ENCODE measurements at places on chromosomes 11 and 22.

GRCh38 chr11:16252373-16252772 lies 104.0 kb downstream of the SOX6 start:
- DNase-seq, result no peak

GRCh38 chr11:8934742-8935488 lies 2.2 kb upstream of the C11orf16 start:
- DNase-seq, result no peak

DNA sequence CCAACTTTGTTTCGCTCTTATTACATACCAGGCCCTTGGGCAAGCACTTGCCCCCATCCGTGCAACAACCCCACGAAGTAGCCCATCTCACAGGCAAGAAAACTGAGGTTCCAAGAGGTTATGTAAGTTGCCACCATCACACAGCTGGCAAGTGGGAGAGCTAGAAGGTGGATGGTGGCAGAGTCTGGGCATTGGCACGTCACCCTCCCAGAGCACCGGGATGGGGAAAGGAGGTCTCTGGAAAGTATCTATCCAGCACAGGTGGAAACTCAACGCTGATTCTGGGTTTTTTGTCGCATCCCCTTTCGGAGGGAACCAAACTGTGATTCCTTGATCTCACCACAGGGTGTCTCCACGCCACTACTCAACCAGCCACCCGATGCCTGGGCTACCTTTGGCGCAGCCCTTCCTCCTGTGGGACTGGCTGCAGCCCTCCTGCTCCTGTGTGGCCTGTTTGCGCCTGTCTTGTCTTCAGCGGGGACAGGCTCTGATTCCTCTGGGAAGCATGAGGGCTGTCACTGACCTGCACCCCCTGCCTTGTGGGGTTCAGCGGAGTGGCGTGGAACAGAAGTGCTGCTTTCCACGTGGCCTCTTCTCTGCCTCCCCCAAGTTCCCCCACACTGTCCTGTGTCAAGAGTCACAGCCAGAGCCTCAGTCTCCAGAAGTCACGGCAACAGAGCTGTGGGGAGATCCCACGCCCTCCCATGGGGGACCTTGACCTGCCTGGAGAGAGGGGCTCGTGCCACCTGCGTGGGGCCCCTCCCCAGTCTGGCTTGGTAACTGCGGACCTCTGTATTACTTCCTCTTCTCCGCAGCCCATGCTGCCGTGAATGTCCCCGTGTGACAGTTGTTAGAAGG lies 34.4 kb upstream of the TRIM29 start:
- DNase-seq, result no peak

- DNase-seq, result no peak
These were observed 125.1 kb upstream of the ZBED5 start for GRCh38 chr11:10982704-10983510.

GRCh38 chr22:22154040-22154439 lies 90.5 kb upstream of the VPREB1 start:
- DNase-seq, result no peak

GRCh38 chr11:101407324-101407723 lies 176.5 kb downstream of the TRPC6 start:
- DNase-seq, result no peak

- no peak for DNase-seq
These were observed 20.9 kb downstream of the CSNK1E start for GRCh38 chr22:38296372-38296771.

- DNase-seq, result no peak
These were observed 21.5 kb upstream of the PARVG start for GRCh38 chr22:44159221-44159620.

DNA sequence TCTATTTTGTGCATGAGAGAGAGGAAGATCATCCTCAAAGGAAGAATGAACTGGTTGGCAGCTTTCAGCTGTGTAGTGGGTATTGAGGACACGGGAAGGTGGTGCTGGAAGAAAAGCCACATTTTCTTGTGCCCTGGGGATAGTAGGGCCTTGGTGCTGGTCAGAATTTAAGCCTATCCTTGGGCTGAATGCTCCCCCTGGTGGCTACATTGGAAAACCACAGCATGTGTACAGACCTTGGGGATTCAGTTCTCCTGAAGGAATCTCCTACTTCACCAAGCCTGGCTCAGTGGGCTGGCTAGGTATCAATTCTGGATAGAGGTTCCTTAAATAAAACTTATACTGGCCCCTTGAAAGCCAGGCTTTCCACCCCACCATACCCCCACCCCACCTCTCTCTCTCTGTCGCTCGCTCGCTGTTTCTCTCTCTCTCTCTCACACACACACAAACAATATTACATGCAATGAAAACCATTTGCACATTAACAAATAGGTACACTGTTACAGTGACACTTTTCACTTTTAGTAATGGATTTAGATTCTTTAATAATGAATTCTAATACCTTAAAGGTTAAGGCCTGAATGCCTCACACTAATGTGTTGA lies 2.8 kb upstream of the OR51M1 start:
- no peak for DNase-seq

- no peak for DNase-seq
These were observed 1.2 kb downstream of the P2RX3 start for GRCh38 chr11:57339328-57339727.
